ENCODE measurements at places on chromosomes 4 and X.

DNA sequence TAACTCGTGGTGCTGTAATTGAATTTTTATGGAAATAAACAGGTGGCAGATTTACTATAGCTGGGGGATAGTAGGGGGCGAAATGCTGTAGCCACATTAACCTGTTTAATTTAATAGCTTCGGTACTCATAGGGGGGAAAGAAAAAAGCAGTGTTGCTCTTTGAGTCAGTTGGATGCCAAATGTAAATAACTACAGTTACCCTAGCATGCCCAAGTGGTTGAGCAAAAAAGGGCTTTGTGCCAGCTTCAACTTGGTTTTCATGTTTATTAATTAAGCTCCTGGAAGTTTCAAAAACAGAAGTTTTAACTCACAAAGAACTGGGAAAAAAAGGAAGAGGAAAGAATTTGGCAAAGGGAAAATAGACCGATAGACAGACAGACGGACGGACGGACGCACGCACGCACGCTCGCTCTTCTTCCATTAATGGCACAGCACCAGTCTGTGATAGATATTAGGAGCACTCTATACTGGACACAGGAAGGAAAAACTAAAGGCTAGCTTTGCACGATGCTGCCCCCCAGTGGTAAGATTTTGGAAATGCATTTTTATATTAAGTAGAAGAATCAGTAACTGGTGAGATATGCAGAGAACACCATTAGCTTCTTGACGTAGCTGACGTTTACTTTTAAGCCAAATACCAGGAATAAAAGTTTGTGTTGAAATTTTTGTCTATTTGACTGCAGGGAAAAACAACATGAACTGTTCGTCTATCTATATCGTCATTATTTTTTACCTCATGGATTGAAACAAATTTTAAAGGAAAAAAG is 151.8 kb downstream of the SLC7A11 start:
- peak; percentile 72 for DNase-seq

DNA sequence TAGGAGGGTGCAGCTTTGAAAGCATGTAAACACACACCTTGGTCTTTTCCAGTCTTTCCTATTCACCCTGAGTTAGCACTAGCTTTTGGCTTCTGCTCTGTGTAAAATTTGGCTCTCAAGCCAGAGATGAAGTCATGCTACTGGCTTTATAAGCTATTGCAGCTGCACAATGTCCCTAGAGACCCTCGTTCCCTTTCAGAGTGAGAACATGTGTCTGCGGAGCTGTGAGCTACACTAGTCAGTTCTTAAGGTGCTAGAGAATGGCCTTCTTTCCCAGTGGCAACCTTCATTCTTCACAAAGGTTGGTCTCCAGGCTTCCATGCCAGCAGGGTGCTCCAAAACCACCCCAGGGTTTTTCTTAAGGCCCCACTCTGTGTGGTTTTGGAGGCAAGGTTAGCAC is 199.1 kb downstream of the SPATA18 start:
- DNase-seq, result no peak

DNA sequence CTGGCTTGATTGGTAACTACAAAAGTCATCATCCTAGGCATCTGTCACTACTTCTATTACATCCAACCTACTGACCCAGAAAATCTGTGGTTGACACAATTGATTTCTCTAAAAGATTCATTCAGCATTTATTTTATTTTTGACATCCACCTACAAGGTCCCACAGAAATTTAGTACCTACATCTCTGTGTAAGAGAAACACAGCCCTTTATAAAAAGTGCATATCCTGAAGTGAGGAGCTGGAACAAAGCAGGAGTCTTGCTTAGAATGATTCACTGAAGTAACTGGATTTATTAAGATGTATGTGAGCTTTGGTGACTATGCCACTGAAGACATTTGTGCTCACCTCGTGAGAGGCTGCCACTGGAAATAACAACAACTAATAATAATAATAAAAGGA is 391.0 kb downstream of the GPAT3 start:
- no peak for DNase-seq

- no peak for DNase-seq
Measured at GRCh38 chrX:1062351-1062750, 150.1 kb downstream of the CRLF2 start.

DNA sequence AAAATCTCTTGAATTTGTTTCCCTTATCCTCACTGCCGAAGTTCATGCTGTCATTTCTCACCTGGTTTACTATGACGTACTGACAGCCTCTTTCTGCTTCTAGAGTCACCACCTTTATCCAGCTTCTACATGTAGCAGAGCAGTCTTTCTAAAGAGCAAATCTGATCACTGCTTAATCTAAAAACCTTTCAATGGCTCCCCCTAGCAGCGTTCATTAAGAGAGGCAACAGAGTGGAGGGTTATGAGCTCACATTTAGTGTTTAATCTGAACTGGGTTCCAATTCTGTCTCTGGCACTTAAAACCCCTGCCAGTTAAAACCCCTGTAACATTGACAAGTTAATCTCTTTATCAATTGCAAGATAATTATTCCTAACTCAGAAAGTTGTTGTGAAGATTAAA is 4.4 kb downstream of the RBPJ start:
- DNase-seq, result peak; percentile 48

- DNase-seq, result no peak
Measured at GRCh38 chr4:143667461-143667860, 33.0 kb downstream of the FREM3 start.

- no peak for DNase-seq
Measured at GRCh38 chrX:76172325-76172893, 453 bp upstream of the PBDC1 start.

GRCh38 chr4:46819095-46819494 is 90.0 kb downstream of the COX7B2 start:
- DNase-seq, result no peak

DNA sequence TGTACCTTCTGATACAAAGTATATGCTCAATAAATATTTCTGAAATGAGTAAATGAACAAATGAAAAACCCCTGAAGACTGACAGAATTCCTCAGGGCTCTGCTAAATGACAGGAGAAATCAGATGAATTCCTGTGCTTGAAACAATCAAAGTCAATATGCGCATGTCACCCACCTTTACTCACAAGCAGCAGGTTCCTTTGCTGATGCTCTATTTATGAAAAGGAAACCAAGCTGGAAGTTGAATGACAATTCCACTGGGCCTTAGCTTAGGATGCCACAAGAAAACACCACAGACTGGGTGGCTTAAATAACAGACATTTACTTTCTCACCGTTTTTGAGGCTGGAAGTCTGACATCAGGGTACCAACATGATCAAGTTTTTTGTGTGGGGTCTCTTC is 477.5 kb upstream of the TEX13C start:
- no peak for DNase-seq

DNA sequence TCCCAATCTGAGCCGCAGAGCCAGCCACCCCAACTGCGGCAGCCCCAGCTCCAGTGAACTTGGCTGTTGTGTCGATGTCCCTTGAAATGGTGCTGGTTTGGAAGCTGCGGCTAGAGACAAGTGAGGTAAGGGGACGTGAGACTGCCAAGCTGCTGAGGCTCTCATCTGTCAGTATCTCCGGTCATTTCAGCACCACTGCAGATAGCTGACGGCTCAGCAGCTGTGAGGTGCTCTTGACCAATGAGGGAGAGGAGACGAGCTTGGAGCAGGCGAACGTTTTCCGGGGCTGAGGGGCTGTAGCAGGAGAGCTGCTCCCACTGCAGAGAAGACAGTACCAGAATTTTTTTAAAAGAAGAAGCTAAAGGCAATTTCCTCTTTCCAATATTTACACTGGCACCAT is 175.5 kb upstream of the CASK start:
- no peak for DNase-seq

DNA sequence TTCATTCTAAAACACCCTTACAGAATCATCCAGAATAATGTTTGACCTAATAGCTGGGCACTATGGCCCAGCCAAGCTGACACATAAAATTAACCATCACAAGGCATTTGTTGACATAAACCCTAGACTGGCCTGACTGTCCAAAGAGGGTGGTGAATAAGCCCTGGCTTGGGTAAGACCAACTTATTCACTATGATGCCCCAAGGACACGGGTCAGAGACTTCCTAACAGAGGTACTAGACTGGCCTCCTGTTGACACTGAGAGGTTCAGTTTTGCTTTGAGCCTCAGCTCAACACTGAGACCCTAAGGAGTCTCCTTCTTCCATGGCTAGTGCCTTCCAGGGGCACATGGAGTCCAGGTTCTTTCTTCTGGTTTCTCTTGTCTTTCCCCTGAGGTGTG is 21.3 kb downstream of the FGF2 start:
- DNase-seq, result no peak

DNA sequence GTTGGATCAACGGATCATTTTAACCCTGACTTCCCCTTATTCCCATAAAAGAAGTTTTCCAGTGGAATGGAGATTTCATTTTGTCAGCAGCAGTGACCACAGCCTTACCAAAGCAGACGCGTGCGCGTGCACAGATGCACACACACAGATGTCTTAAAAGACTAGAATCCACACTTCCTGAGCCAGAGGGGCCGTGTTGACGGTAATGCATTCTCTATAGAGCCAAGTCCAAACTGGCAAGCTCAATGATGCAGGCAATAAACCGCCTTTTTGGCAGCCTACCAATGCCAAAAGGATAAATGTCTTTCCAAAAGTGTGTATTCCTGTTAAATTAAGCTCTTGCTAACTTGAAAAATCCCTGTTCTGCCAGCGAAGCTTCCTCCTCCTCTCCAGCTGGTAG is 18.8 kb upstream of the CLDN34 start:
- no peak for DNase-seq

DNA sequence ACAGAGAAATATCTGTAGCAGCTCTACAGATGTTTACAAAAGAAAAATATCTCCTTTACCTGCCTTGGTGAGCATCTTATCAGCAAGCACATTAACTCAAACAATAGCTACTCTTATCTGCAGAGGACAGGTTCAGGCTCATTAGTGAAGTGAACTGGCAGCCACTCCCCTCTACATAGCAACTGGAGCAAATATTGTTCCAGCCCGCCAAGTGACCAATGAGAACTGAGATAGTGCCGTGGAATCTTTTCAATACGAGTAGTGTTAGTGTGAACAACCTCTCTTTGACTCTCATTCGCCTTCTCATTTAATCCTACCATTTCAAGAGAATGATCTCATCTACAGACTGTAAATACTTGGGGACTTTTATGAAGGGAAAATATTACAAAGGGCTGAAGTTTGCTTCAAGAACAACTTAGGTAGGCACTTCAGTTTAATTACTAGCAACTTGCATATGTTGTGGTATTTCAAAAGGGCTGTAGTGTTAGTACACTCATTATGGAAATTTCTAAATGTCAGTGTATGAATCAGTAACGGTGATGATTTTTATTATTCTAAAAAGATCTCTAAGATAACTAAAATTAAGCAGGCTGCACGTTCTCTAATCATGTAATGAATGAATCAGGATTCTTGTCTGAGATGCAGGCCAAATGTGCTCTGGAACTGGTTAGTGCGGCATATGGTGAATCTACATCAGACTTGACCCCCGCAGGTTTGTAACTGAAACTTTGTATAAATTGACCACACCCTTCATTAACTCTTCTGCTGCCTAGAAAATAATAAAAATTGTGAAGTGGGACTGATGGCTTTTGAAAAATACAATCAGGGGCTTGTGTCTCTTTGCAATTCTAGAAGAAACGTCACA is 72.4 kb downstream of the PALLD start:
- DNase-seq, result no peak

DNA sequence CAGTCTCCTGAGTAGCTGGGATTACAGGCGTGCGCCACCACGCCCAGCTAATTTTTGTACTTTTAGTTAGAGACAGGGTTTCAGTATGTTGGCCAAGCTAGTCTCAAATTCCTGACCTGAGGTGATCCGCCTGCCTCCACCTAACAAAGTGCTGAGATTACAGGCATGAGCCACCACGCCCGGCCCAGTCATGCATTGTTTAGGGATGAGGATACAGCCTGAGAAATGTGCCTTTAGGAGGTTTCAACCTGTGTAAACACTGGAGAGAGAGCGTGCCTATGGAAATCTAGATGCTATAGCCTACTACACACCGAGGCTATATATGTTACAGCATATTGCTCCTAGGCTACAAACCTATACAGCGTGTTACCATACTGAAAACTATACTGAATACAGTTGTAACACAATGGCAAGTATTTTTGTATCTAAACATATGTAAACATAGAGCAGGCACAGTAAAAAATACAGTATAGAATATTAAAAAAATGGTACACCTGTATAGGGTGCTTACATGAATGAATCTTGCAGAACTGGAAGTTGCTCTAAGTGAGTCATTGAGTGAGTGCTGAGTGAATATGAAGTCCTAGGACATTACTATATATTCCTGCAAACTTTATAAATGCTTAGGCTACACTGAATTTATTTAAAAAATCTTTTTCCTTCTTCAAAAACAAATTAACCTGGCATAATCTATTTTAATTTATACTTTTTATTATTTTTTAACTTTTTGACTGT is 588.2 kb upstream of the ADGRL3 start:
- DNase-seq, result no peak

- no peak for DNase-seq
Measured at GRCh38 chr4:79385641-79386040, 22.4 kb downstream of the GK2 start.

- DNase-seq, result no peak
Measured at GRCh38 chr4:574346-575161, 1.5 kb downstream of the TMEM271 start.

- no peak for DNase-seq
Measured at GRCh38 chr4:55500072-55500471, 46.6 kb downstream of the CLOCK start.

DNA sequence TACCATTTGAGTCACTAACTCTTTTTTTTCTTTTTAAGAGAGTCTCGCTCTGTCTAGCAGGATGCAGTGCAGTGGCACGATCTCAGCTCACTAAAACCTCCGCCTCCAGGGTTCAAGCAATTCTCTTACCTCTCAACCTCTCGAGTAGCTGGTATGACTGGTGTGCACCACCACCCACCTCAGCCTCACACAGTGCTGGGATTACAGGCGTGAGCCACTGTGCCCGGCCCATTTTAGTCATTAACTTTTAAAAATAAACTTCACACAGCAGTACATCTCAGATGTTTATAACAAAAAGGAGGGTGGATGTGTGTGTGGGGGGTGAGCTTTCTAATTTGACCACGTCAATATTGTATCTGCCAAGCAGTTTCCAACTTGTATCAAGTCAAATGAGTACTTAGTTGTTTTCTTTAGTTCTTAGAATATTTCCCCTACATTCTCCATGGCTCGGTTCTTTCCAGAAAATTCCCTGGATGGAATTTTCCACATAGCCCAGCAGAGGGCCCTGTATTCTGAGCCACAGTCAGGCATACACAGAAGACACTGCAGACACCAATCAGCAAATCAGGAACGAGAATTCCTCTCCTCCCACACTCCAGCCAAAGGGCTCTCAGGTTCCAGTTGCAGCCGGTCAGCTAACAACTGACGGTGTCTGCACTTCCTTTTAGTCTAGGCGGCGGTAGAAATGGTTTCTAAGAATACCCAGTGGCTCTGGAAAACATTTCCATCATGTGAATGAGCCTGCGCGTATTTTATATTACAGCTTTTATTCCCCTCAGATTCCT is 20.1 kb upstream of the ARAF start:
- DNase-seq, result peak; percentile 76

- no peak for DNase-seq
Measured at GRCh38 chr4:108385076-108385475, 216.3 kb upstream of the LEF1 start.
